Retina (tissue), 1 donor: ENCODE measurements at places on chromosomes 7 and 10.

- DNase-seq: no peak
These were observed 91.7 kb downstream of the RNF216 start for GRCh38 chr7:5689716-5690115.

DNA sequence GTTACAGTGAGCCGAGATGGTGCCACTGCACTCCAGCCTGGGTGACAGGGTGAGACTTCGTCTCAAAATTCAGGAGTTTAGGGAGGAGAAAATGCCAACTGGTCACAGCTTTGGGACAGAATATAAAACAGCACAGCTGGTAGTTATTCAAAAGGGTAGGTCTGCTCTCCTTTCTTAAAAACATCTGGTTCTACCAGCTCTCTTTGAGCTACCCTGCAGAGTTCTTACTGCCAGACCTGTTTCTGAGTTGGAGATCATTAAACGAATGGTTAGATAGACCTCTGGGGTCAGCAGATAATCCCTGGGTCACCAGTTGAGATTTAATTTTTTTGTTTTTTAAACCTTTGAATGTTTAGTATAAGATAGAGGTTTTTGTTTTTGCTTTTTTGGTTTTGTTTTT lies 52.6 kb downstream of the MCU start:
- no peak for DNase-seq

DNA sequence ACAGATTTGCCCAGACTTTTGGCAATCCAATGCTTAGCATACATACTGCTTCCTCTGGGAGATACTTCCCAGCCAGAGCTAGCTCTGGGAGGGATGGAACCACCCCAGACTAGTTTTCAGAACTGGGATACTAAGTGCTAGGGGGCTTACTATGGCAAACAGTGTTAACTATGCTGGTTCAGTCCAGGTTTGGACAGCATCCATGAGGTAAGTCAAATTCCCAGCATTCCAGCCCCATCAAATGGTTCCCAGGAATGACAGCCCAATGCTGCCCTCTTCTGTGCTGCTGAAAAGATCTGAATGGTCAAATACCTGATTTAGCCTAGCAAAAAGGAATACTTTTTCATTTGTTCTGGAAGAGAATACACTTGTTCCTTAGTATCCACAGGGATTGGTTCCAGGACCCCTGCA lies 141.7 kb upstream of the CCDC6 start:
- no peak for DNase-seq

DNA sequence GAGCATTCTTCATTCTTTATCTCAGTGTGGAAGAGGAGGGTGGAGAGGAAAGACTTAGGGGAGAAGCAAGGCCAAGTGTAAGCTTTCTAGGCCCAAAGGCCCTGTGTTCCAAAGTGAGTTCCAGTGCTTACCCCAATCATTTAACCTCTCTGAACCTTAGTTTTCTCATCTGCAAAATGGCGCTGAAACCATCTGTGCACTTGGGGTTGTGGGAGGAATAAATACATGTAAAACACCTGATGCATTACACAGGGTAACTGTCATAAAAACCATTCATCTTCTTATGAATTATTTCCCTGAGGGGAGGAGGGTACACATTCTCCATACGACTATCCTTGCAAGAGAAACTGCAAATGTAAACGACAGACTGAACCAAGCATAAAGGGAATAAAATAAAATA lies 19.0 kb downstream of the PIK3AP1 start:
- DNase-seq: no peak

DNA sequence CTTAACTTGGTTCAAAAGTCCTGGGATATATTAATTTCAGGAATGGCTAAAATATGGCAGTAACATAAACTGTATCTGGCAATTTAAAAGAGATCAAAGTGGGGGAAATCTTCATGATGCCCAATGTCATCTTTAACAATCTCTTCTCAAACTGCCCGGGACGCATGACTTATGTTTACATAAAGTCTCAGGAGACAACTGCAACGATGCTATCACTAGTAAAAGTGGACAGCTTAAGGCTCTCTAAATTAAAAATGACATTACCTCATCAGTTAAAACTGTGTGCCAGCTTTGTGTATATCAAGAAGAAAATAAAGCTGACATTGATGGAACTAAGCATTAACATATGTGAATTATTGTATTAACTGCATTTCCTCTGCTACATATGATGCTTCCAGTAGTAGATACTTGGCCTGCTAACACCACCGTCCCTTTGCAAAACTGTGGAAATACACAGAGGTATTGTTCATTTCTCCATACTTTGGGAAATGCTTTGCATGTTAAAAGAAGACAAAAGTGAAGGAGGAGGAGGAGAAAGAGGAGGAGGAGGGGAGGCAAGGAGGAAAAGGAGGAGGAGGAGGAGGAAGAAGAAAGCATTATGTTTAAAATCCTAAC lies 62.4 kb downstream of the NRP1 start:
- no peak for DNase-seq

DNA sequence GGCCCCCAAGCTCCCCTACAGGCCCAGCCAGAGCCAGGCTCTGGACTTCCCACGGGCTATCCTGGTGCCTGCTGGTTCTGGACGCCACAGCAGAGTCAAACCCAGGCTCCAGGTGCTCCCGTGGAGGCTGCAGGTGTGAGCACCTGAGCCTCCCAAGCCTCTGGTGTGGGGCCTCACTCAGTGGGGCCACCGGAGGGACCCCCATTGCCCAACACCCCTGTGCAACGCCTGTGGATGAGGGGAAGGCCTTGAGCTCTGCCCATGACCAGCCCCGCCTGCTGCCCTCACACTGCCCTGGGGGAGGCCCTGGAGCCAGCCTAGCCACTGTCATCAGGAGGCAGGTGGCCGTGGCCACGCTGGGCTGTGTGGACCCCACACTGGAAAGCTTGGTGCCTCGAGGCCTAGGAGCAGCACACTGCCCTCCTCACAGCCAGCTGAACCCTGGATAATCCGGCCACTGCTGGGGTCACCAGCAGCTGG lies 229.3 kb downstream of the MAD1L1 start:
- no peak for DNase-seq

GRCh38 chr10:114684822-114685209 lies 26.7 kb upstream of the ABLIM1 start:
- DNase-seq: no peak

GRCh38 chr7:20783125-20783699 lies 3.5 kb downstream of the SP8 start:
- DNase-seq: no peak

GRCh38 chr10:123636598-123637325 lies 29.4 kb upstream of the GPR26 start:
- no peak for DNase-seq

- DNase-seq: peak; percentile 47
These were observed 4.9 kb downstream of the SRRT start for GRCh38 chr7:100879685-100880261.

DNA sequence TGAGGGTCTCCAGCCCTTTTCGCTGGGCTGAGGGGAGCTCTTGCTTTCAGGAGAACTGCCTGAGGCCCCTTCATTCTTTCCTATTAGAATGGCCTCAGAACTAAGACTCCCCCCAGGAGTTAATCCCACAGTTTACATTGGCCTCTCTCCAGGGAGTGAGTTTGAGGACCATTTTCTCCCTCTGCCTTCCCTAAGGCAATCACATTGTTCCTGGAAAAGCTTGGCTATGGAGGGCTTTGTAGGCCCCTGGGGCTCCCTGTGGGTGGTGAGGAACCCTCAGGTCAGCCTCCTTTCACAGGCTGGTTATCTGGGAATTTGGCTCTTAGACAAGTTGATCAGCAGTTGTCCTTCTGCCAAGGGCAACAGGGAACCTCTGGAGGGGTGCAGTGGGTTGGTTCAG lies 343.7 kb downstream of the RPS24 start:
- DNase-seq: no peak

GRCh38 chr10:116765648-116766081 lies 23.3 kb upstream of the HSPA12A start:
- no peak for DNase-seq

- DNase-seq: no peak
These were observed 264.3 kb downstream of the AUTS2 start for GRCh38 chr7:69862413-69863064.

DNA sequence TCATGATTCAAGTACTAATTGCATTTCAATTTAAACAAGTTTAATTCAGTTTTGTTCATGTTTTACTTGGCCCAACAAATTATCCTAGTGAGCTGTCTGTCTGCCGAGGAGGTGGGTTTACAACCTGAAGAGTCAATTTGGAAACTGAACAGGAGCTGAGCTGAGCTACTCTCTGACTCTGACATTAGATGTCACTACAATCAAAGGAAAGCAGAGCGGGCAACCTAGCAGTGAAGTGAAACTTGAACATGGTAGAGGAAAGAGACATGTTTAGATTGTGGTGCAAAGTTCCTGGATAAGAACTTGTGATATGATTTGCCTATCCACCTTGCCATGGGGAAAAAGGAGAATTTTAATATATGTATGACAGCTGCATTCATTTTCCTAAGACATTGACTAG lies 9.6 kb upstream of the AGR3 start:
- no peak for DNase-seq

GRCh38 chr7:114943530-114943929 lies 21.6 kb downstream of the MDFIC start:
- DNase-seq: no peak

- no peak for DNase-seq
These were observed 63.7 kb downstream of the LCOR start for GRCh38 chr10:96895662-96896424.

DNA sequence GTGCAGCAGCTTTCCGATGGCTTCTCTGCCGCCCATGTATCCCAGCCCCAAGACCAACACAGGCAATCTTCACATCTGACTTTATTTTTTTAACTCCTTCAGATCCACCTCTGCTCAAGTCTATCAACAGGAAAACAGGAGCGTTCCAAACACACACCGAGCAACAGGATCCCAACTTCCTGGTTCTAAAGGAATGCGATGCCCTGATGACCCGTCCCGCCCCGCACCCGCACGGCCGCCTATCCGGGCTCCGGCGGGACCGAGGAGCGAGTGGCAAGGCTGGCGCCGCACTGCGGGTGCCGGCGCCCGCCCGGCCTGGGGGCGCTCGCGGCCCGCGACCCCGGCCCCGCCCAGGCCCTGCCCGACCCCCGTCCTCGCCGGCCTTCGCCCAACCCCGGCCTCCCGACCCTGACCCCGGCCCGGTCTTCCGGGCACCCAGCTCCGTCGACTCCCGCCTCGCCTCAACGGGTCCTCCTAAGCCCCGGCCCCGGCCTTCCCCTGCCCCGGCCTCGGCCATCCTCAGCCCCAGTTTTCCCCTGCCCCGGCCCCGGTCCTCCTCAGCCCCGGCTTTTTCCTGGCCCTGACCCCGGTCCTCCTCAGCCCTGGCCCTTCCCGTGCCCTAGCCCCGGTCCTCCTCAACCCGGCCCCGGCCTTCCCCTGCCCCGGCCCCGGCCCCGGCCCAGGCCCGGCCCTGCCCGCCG lies 730 bp downstream of the LARP4B start:
- peak; percentile 47 for DNase-seq

DNA sequence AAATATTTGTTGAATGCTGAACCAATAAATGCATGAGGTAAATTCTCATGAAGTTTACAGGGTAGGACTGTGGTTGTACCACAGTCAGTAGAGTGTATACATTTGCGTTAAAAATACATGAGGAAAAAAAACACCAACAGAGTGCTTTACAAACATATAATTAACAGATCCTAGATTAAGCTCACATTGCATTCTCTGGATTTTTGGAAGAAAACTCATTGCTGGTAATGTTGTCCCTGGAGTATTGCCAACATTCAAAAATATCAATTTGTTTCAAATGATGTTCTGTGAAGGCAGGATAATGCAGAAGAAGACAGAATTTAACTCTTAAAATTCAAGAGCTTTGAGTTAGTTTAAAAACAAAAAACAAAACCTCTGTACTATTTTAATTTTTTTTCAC lies 95.5 kb downstream of the MBL2 start:
- DNase-seq: no peak

- DNase-seq: no peak
These were observed 917 bp downstream of the ZNF365 start for GRCh38 chr10:62374862-62375710.

- no peak for DNase-seq
These were observed 7.4 kb downstream of the LRRC20 start for GRCh38 chr10:70374775-70375614.

DNA sequence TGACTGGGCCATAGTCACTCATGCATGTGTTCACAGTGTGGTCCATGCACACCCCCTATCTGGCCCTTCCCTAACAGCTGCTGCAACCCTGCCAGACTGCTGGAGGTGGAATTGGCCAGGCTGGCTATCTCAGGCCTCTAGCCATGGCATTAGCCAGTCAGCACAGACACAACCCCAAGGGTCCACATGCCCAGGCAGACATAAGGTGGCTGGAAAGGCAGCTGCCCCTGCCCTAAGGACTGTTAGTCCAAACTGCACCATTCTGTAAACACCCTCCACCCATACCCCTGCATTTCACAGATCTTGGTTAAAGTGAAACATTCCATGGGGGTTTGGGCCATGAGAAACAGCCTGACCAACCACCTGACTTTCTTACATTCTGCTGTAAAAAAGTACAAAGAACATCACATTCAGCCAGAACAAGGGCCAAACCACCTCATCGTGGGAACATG lies 137.4 kb upstream of the KCNMA1 start:
- no peak for DNase-seq

DNA sequence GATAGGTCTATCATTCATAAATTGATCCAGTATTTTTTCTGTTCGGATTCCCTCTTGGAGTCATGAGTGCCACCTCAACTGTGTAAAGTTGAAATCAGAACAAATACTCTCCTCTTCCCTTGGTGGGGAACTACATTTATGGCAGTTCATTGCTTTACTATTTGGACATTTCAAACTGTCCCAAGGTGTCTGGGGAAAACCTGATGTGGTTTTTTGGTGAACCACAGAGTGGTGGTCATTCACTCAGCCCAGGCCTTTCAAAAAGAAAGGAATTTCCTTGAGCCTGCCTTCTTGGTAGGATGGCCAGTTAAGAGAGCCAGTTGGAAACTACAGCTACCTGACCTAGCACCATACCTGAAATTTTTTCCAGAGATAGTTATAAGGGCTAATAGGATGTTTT lies 59.0 kb downstream of the ABCB1 start:
- DNase-seq: no peak

GRCh38 chr10:5142199-5142598 lies 42.8 kb downstream of the AKR1C8 start:
- DNase-seq: peak; percentile 3

GRCh38 chr7:152335900-152336571 lies 99.8 kb downstream of the KMT2C start:
- no peak for DNase-seq
